ENCODE measurements at places on chromosomes 12 and 14.

DNA sequence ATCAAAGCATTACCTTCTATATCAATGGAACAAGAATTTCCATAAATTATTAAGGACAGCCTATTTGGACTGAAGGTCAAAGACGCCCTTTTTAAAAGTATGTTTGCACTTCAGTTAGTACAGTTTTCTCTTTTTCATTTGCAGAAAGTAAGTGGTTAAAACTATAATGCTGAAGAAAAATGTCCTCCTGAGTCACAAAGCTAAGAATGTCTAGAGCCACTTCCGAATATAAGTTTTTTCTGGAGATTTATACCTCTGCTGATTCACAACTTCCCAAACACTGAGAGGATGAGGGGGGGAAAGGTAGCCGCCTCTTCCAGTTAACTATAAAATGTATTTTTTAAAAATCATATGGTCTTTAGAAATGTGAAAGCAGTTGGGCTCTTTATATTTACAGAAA, 84.9 kb downstream of the DUSP6 start:
- DNase-seq, result peak; percentile 62

- no peak for DNase-seq
Observed at GRCh38 chr12:16756833-16757555, 151.0 kb upstream of the LMO3 start.

DNA sequence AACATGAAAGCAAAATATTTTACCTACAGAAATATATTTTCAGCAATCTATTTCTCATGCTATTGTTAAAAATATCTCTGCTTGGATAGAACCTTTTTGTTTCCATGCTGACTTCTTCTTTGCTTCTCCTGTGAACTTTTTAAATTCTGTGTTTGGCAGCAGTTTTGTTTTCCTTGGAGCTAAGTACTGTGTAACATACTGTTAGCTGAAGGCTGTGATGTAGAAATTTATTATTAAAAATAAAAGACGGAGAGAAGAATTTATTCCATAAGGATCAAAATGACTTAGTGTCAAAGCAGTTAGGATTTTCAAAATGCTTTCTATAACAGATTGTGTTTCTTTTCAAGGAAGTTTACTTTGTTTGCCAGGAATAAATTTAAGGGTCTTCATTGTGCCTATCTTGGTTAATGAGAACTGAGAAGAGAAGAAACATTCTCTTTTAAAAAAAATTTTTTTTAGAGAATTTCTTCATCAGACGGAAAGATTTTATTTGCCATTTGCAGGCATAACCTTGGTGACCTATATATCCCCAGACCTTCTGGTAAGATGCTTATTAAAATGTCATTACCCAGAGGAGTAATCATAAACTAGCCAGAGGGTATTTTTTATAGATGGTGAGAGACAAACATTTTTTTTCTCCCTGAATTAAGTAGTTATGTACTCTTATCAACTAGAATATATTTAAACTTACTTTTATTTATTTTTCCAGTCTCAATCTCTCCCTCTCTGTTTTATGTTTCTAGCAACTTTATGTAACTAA, 147.1 kb upstream of the SLCO1C1 start:
- DNase-seq, result peak; percentile 34

- DNase-seq, result no peak
Observed at GRCh38 chr12:127723251-127723650, 543.7 kb upstream of the TMEM132C start.

- peak; percentile 75 for DNase-seq
Observed at GRCh38 chr12:121712461-121713256, at the start of gene TMEM120B. Gene TMEM120B, plus strand, starts transcription at chr12:121712752. Its CDS starts 144 bp downstream, at chr12:121712896.

DNA sequence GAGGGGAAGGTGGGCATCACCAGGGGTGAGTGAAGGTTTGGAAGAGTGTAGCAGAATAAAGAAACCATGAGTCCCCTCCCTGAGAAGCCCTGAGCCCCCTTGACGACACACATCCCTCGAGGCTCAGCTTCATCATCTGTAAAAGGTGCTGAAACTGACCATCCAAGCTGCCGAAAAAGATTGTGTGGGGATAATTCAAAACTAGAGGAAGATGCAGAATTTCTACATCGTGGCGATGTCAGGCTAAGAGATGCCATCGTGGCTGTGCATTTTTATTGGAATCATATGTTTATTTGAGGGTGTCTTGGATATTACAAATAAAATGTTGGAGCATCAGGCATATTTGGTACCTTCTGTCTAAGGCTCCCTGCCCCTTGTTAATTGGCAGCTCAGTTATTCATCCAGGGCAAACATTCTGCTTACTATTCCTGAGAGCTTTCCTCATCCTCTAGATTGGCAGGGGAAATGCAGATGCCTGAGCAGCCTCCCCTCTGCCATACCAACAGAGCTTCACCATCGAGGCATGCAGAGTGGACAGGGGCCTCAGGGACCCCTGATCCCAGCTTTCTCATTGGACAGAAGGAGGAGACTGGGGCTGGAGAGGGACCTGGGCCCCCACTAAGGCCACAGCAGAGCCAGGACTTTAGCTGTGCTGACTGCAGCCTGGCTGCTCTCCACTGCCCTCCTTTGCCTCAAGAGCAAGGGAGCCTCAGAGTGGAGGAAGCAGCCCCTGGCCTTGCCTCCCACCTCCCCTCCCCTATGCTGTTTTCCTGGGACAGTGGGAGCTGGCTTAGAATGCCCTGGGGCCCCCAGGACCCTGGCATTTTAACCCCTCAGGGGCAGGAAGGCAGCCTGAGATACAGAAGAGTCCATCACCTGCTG, 7.0 kb downstream of the SERPINA1 start:
- DNase-seq, result no peak

DNA sequence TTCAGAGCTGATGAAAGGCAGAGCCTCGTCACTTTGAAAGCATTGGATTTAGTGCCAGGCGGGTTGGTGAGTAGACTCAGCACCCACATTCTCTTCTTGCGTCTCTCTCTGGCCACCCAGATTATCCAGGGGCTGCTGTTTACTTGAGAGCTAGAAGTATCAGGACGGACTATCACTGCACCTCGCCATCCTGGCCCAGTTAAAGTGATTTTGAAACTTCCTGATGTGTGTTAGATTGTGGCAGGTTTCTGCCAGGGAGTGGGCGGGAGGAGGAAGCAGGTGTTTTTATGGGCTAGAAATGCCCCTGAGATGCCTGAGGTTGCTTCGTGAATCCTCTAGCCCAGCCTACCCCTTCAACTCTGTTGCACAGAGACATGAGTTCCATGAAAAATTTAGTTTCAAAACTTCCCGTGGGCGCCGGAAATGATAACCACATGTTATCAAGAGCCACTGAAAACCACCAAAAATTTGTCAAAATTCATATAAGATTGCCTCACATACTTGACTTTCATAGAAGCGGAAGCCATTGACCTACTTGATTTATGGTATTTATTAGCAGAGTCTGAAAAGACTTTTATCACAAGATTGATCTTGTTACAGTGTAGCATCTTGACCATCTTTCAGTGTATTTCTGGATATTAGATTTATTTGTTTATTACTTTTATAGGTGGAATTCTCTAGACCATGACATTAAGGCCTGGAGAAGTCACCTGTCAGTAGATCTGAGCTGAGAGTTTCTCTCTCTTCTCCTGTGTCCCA, 466.0 kb downstream of the RAD51B start:
- peak; percentile 65 for DNase-seq

DNA sequence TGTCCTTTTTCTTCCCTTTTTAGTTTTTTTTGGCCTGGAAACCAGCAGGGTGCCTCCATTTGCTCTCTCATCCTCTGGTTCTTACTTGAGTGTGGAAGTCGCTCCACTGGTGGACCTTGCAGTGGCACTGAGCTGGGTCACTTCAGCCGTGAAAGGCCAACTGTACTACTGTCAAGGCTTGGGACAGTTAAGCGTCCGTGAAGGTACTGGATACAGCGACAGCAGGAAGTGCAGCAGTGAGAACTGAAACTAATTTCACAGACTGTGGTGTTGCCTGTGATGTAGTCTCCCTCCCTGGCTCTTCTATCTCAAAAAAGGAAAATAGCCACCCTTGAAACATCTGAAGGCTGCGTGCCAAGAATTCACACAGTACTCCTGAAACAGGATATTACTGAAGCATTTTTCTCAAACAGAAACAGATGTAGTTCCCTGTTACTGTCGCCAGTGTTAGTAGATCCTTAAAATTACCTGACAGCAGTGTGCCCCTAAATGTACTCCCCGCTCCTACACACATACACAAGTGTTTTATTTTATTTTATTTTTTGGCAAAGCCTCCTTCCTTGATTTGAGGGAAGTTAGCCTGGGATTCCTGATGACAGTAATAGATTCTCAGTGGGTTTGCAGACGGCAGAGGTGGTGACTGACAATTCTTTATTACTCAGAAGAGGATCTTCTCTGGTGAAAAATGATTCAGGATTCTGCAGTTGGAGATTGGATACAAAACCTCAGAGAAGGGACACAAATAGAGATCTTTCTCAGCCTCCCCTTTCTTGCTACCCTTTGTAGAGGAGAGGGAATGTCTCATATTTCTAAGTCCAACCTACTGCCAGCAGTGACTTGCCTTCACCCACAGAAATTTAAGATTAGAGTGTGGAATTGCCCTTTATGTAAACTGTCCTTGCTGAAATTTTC, 4.4 kb downstream of the SUSD6 start:
- DNase-seq, result peak; percentile 89

- peak; percentile 45 for DNase-seq
Observed at GRCh38 chr12:64670919-64671639, 60.8 kb downstream of the RASSF3 start.

- DNase-seq, result peak; percentile 17
Observed at GRCh38 chr14:30077946-30078345, 150.3 kb upstream of the PRKD1 start.

- no peak for DNase-seq
Observed at GRCh38 chr14:73234029-73234428, 3.3 kb upstream of the PAPLN start.

GRCh38 chr12:69608114-69608513, 2.6 kb downstream of the LRRC10 start:
- no peak for DNase-seq

DNA sequence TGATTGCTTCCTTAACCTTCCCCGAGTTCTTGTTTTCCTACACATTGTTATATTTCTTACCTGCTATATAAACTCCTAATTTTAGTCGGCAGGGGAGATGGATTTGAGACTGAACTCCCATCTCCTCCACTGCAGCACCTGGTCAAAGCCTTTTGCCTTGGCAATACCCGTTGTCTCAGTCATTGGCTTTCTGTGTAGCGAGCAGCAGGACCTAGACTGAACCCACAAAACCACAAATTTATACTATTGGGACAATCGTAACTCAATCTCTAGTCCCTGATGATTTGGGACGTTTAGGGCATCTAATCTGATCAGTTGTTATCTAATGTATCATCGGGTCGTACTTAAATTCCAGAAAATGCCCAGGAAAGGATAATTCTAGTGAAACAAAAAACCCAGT, 37.8 kb upstream of the BAZ1A start:
- no peak for DNase-seq

- no peak for DNase-seq
Observed at GRCh38 chr14:36817071-36817930, 155.6 kb downstream of the PAX9 start.

- DNase-seq, result no peak
Observed at GRCh38 chr14:87628780-87629179, 364.2 kb downstream of the GALC start.

- peak; percentile 98 for DNase-seq
Observed at GRCh38 chr12:77122236-77122635, 56.9 kb upstream of the E2F7 start.

GRCh38 chr12:90199006-90199405, 490.4 kb upstream of the ATP2B1 start:
- DNase-seq, result no peak

- no peak for DNase-seq
Observed at GRCh38 chr12:106120519-106121105, 18.1 kb downstream of the NUAK1 start.

- no peak for DNase-seq
Observed at GRCh38 chr14:52235866-52236510, 31.5 kb upstream of the PTGDR start.

All from fibroblast of skin of right biceps (primary cell).